ENCODE measurements at places on chromosomes 2 and 18.

DNA sequence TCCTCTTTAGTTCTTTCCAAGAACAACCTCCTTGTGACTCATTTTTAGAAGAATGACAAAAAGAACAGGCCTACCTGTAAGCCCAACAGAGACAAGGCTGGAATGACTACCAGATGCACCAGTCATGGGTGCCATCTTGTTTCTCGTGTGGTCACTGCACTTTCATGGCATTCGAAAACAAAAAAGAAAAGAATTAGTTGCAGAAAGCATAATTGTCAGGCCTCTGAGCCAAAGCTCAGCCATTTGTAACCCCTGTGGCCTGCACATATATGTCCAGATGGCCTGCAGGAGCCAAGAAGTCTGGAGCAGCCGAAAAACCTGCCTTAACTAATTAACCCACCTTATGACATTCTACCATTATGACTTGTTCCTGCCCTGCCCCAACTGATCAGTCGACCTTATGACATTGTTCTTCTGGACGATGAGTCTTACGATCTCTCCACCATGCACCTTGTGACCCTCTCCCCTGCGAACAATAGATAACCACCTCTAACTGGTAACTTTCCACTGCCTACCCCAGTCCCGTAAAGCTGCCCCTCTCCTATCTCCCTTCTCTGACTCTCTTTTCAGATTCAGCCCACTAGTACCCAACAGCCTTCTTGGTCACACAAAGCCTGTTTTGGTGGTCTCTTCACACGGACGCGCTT lies 13.9 kb upstream of the BUB1 start:
- DNase-seq = no peak

DNA sequence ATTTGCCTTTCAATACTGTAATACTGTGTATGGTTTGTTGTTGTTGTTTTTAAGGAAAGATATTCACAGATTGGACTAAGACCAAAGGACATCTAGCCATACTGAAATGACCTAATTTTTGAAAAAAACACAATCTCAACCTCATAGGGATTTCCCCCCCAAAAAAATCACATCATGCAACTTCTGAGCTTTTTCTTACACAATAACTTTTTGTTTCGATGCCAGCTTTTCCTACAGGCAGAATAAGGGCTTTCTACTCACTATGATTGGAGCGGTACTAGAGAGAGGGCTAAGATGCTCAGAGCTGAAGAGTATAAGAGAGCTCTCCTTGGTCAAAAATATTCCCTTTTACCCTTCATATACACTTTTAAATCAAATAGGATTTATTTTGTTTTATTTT lies 32.4 kb upstream of the SLC3A1 start:
- no peak for DNase-seq

DNA sequence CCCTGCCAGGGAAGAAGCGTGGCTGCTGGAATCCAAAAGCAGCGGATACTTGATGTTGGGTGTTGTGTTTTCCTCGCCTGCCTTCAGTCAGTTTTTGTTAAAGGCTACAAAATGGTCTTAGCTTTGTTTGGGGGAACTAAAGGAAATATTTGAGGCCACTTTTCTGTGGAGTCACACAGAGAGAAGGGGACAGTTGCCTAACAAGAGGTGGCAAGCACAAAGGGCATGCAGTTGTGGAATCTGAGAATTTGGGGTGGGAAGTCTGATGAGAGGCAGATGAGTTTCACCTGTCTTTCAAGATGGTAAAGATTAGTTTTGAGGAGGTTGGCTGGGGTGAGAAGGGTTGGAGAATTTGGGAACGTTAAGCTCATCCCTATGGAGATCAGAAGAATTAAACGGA lies 2.9 kb downstream of the MALT1 start:
- no peak for DNase-seq

DNA sequence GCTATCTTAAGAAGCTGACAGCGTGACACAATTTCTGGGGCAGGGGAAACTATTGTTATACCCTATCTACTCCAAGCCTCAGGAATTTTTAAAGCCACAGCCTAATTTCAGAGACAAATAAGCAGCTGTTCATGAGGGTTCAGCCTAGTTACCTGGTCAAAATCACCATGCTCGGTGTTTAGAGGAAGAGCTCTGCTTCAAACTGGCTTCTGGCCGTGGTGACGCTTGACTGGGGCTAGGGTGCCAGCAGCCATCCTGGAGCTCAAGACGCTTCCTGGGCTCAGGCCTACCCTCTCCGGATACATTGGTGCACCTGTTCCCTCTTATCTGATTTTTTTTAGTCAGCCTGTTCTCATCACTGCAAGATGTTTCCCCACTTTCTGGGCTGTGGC lies 41.7 kb downstream of the FRZB start:
- DNase-seq = peak; percentile 66

DNA sequence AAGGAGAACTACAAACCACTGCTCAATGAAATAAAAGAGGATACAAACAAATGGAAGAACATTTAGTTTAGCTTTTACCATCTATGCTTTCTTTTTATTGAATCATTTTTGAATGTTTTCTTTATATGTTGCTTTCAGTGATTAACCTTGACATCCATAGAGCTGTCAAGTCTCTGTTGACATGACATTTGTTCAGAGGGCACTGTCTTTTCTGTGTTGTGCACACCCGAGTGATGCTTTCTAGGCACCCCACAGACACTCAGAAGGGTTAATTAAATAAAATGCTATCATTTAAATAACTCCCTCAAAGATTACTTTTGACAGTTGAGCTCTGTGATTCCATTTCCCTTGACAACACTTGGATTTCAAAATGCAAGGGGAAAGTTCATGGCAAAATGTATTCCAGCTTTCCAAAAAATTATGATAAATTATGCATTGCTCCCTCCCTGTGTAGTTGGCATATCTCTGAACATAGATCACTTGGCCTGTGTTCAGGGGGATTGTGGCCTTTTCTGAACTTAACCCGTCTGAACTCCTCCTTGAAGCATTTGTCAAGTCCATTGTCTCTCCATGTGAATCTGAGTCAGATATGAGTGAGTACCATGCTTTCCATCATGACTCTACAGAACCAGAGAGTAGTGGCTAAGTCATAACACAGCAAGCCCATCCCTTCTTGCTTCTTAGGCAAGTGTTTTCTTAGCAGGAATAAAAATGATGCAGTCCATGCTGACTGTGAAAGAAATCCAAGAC lies 372.6 kb downstream of the RPRM start:
- no peak for DNase-seq

GRCh38 chr2:122079844-122080243 lies 324.4 kb downstream of the TSN start:
- no peak for DNase-seq

GRCh38 chr18:12849548-12849947 lies 34.5 kb downstream of the PTPN2 start:
- no peak for DNase-seq

- peak; percentile 71 for DNase-seq
These were observed 69.3 kb upstream of the HK2 start for GRCh38 chr2:74764429-74765272.

GRCh38 chr2:30113617-30114293 lies 33.1 kb upstream of the YPEL5 start:
- no peak for DNase-seq

GRCh38 chr2:44107086-44107740 lies 61.5 kb upstream of the PPM1B start:
- no peak for DNase-seq

DNA sequence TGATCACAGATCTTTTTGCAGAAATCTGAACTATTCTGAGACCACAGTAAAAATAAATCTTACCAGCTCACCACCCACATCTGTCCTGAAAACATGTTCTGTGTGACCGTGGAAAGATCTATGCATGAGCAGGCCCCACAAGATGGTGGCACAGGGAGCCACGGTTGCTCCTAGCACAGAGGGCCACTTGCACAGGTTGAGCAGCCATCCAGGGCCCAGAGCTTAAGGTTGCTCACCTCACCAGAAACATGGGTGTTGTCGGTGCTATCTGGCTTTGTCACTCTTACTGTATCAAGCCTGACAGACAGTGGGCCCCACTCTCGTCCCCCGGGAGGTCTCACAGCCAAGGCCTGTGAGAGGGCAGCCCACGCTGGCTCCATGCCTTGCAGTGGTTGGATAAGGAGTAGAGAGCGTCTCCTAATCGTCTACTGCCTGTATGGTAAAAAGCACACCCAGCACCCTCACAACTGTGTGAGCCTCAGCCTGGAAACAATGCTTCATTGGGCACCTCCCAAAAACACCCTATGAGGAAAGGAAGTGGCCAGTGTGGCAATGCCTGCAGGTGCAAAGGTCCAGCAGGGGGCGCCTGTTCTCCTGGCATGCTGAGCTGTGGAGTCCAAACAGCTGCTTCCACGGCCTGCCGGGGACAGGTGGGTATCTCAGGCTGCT lies 19.6 kb downstream of the TUBB6 start:
- DNase-seq = no peak

GRCh38 chr18:75291460-75291859 lies 80.9 kb downstream of the TSHZ1 start:
- no peak for DNase-seq

DNA sequence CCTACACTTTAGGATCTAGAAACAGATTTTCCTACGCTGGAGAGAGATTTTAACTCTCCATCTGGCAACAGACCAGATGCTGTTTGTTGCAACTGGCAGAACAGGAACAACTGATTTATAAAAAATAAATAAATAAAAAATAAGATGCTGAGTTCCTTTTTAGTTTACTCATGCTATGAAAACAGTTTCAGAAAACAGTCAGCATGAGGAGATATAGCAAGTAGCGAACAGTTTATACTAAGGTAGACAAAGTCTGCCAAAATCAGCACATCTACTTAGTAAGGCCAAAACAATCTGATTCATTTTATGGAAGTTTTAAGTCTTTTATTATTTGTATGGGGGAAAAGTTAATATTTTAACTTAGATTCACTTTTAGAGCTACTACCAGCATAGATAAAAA lies 974.0 kb upstream of the CNTNAP5 start:
- no peak for DNase-seq

DNA sequence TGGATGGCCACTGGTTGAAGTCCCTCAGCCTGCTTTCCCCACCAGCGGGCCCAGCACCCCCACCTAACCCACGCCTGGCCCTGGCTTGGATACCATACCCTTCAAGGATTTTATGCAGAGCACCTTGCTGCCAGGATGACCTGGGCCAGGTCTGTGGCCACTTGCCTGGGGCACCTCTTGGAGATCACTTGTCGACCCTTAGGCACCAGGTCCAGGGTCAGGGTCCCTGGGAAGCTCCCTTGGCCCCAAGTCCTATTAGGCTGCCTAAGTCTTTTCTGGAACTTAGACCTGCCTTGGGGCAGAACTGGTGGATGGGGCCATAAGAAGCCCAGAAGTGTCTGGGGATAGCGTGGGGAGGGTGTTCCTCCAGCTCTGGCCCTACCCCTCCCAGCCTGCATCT lies 39.1 kb downstream of the FOSL2 start:
- no peak for DNase-seq

- no peak for DNase-seq
These were observed 28.3 kb downstream of the MYO3B start for GRCh38 chr2:170206246-170206645.

DNA sequence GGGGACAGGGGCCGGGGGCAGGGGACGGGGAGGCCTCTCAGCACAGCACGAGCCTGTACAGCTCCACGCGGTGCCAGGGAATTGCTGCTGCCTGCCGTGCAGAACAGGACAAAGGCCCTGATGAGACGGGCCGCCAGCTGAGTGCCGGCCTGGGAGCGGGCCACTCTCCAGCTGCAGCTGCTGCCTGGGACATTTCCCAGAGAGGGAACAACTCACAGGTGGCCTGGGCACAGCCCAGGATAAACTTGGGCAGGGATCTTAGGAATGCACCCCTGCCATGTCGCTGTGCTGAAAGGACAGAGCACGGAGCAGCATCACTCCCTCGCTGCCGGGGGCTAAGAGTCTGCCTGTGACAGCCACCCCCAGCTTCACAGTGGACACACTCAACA lies 38.8 kb downstream of the CENPO start:
- no peak for DNase-seq

- DNase-seq = no peak
These were observed 72.1 kb downstream of the CCDC150 start for GRCh38 chr2:196711625-196712024.

GRCh38 chr18:73663581-73663980 lies 484.1 kb downstream of the FBXO15 start:
- no peak for DNase-seq

DNA sequence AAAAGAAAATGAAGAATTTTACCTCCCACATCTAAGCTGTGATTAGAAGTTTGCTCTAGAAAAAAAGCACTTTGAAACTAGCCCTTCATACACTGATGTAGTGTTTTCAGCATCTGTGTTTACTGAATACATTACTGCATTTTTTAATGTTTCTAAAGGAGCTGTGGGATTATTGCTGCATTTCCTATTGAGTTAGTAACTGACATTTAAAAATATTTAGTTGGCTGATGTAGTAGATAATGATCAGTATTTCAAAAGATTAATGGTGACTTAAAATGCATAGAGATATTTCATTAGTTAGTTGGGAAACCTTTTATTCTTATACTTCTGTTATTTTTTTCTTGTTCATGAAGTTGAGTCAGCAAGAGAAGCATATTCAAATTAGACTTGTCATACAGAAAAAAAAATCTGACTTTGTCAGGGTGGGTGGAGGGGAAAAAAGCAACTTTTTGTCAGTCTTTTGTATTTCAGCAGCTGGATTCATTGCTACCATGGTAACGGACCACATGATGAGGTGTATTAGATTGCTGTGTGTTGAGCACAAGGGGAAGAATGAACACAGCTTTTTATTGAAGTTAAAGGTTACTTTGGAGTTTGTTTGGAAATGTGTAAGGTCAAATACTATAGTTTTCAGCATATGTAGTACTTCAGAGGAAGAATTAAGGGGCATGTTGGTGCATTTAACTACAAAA lies at the start of gene DTNA:
Gene DTNA (plus strand): TSS at position 549 of the 692 bp plus-strand sequence. CDS start 45,679 bp downstream, outside the sequence.
- DNase-seq = peak; percentile 40

GRCh38 chr2:30622452-30622851 lies 175.4 kb downstream of the LCLAT1 start:
- DNase-seq = no peak

GRCh38 chr18:27824841-27825681 lies 351.9 kb downstream of the CDH2 start:
- DNase-seq = no peak

GRCh38 chr2:12109363-12110017 lies 363.1 kb downstream of the LPIN1 start:
- no peak for DNase-seq

- no peak for DNase-seq
These were observed 49.4 kb upstream of the SP5 start for GRCh38 chr2:170665743-170666142.

DNA sequence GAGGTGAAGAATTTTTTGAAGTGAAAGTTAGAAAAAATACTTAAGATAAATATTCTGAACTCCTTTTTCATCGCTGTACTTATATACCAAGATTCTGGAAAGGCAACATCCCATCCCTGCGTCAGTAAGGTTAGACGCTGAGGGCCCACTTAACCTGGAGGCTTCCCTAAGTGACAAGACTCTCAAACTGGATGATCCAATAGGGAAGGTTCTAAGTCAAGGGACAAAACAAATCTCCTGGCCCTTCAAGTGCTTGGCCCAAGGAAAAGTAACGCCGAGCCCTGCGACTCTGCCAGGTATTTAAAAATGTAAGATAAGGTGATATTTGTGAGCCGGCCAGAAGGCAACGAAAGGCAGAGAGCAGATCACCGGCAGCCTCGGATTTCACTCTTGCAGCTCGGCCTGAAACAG lies 1.3 kb downstream of the STK39 start:
- no peak for DNase-seq

GRCh38 chr18:23883277-23883790 lies 131.2 kb upstream of the TTC39C start:
- DNase-seq = peak; percentile 70

All from DMS153 (cell line).